ENCODE measurements at places on chromosomes 3 and 15.

DNA sequence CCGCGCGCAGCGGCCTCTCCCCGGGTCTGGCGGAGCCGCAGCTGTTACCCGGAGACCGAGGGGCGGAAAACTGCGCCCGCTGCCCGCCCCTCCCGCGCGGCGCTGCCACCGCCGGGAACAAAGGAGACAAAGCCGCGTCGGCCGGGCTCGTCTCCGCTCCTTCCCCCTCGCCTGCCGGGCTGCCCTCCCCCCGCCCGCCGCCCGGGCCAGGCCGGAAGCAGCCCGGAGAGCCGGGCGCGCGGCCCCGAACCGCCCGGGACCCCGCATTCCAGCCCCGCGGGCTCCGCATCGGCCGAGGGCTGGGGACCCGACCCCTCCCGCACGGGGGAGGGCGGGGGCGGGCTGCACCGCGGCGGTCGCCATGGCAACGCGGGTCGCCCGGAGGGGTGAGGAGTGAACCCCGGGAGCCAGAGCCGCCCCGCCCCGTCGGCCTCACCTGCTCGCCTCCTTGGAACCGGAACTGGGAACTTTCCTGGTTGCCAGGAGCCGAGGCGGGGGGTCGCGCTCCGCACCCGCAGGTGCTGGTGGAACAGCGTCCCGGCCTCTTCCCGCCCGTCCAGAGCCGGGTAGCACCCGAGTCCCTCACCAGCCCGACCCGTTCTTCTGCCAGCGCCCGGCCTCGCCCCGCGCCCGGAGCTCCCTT, 448 bp downstream of the PLXNB1 start:
- peak; percentile 63 for DNase-seq

DNA sequence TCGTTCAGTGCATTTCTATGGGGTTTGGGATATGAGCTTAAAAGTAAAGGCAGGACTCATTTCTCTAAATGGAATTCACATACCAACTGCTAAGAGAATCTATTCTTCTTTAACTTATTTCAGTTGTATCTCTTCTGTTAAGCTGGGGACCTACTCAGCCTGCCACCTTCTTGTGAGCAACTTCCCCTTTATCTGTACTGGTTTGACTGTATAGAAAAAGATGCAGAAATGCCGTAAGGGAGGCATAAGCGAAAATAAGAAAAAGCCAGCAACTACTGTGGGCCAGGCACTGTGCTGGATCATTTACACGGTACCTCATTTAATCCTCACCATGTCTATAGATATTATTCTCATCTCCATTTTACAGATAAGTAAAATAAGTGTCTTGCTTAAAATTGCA, 38.4 kb downstream of the RBMS3 start:
- DNase-seq: no peak

GRCh38 chr3:116034794-116035193, 410.5 kb downstream of the LSAMP start:
- no peak for DNase-seq

DNA sequence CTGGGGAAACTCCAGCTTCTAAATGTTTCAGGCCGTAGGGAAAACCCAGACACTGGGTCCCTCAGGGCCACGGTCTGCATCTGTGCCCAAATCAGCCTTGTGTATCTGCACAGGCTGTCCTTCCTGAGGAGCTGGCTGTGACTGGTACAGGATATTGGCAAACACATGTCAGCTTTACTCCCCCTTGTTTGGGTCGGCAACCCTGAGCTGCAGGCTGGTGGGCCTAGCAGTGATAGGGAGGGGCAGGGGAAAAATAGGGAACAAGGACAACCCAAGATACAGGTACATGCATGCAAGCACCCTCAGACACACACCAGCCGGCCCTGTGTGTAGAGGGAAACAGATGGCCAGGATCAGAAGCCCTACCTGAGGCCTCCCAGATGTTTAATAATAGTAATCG, 28.7 kb upstream of the HCN4 start:
- DNase-seq: no peak

DNA sequence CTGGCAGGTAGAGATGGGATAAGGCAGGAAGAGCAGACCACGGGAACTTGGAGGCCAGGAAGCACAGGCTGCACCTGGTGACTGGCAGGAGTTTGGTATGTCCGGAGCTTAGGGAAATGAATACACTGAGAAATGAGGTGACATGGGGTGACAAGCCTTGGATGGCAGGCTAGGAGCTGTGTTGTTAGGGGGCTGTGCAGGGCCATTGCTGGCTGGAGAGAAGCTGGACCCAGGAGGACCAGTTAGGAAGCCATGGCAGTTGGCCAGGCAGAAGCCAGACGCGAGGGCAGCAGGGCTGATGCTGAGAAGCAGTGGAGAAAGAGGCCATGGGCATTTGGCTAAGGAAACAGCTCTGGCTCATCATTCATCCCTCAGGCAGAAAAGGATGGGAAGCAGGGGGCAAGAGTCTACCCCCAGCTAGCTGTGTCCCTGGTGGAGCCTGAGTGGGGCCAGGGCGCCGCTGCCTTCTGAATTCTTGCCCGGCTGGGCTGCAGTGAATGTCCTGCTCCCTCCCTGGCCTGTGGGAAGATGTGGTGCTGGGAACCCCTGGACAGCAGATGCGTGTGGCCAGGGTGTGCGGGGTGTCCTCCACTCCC, 255.8 kb downstream of the FAM43A start:
- DNase-seq: no peak

DNA sequence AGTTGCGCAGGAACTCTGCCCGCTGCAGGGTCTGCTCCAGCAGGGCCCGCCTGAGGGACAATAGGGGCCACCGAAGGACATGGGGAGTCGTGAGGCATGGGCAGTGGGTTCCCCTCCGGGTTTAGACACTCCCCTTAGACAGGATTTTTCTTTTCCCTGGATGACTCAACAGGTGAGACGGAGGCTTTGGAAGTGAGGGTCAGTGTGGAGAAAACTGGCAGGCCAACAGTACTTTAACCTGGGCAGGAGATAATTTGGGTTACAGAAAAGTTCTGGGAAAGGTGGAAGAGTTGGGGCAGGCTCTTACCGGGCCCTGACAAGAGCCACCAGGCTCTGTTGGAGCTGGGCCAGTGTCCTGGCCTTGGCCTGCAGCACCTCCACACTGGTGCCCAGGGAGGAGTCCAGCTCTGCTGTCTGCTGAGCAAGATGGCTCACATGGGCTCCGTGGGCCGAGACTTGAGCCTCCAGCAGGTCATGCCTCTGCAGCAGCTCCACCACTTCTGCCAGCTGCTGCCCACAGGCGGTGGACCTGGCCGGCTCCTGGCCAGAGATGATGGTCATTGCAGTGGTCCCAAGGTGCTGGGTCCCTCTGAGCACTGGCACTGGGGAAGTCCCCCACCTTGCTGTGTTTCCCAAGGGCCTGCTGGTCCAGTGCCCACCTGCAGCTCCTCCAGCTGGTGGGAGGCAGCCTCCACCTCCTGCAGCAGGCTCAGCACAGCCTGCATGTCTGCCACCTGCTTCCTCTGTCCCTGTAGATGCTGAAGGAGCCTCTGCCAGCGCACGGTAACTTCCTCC, 11.0 kb downstream of the SPTBN5 start:
- DNase-seq: no peak

GRCh38 chr3:122562923-122563716, 980 bp downstream of the PARP9 start:
- no peak for DNase-seq

- DNase-seq: no peak
Observed at GRCh38 chr3:55094676-55095075, 166.8 kb upstream of the LRTM1 start.

DNA sequence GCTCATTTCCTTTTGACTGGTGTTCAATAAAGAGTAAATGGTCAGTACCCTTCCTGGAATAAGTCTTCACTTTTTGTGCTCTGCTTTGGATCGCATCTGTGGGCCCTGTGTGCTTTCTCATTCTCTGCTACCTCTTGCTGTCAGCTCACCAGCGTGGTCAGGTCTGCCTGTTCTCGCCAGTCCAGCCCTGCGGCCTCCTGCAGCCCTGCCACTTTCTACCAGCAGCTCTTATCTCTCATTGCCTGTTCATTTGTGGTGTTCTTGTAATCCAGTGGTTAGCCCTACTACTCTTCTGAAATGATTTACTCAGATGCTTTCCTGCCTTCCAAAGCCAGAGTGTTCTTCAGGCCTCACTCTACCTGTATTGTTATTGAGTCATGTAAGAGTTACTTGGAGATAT, 54.8 kb downstream of the CHCHD6 start:
- DNase-seq: no peak

- no peak for DNase-seq
Observed at GRCh38 chr3:184305577-184305976, 6.5 kb downstream of the PSMD2 start.

DNA sequence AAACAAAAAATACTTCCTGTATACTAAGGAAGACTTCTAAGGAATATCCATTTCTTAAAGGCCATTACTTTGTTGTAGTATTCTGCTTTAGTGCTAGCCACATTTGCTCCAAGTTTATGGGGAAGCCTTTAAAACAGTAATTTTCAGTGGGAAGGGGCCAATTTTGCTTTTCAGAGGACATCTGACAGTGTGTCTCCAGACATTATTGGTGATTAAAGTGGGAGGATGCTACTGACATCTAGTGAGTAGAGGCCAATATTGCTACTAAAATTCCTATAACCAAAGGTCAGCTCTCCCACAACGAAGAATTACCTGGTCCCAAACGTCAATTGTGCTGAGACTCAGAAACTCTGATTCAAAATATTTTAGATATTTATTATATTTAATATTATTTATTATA, 24.8 kb downstream of the SLC28A2 start:
- no peak for DNase-seq

DNA sequence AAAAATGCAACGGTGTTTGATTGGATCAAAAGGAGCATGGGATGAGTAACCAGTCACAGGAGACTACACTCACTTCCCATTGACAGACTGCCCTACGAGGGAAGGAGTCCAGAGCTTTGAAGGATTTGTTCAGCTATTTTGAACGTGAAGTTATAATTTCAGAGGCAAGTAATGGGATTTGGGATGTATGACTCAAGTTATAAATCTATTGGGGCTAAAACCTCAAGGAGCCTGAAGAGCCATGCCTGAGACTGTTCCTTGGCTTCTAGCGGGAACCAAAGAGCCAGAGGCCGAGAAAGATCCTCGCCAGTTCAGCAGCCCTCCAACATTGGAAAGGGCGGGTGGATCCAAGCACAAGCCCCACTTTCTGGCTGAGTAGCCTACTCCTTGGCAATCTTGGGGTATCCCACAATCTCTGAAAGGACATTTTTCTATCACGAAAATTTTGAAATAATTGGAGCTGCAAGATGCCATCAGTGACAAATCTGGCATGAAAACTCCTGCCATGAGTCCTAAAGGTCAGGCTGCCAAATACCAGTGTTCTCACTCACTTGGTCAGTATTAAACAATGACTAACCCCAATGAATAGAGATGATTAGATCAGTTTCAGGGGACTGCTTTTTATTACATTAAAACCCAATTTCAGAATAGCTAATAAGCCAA, 48.6 kb upstream of the SLCO2A1 start:
- no peak for DNase-seq

- DNase-seq: no peak
Observed at GRCh38 chr3:12188681-12189287, 30.1 kb upstream of the TIMP4 start.

DNA sequence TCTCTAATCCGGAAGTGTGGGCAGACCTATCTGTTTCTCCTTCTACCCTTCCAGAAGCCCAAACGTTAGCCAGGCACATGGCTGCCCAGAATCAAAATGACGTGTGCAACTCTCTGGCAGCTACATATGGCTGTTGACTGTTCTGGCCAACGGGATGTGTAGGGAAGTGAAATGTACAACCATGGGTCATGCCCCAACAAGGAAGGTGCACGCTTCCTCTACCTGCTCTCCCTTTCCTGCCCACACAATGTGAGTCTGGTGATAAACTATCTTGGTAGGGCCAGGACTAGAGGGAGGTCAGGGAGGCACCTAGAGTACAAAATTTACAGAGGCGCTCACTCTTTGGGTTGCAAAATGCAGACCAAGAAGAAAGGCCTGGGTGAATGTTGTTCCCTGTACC, 495.9 kb upstream of the PROK2 start:
- DNase-seq: no peak

- DNase-seq: no peak
Observed at GRCh38 chr3:62134061-62134496, 239.3 kb downstream of the FEZF2 start.

GRCh38 chr15:28098766-28099554, at the start of gene OCA2:
OCA2 (minus strand) TSS chr15:28099315; CDS start chr15:28081874, 17,441 bp downstream.
- peak; percentile 62 for DNase-seq

- no peak for DNase-seq
Observed at GRCh38 chr3:13619661-13620230, 70.8 kb downstream of the FBLN2 start.

- DNase-seq: no peak
Observed at GRCh38 chr3:23776352-23776891, 29.3 kb upstream of the UBE2E1 start.

- DNase-seq: no peak
Observed at GRCh38 chr15:75058127-75058905, 34.9 kb downstream of the PPCDC start.

DNA sequence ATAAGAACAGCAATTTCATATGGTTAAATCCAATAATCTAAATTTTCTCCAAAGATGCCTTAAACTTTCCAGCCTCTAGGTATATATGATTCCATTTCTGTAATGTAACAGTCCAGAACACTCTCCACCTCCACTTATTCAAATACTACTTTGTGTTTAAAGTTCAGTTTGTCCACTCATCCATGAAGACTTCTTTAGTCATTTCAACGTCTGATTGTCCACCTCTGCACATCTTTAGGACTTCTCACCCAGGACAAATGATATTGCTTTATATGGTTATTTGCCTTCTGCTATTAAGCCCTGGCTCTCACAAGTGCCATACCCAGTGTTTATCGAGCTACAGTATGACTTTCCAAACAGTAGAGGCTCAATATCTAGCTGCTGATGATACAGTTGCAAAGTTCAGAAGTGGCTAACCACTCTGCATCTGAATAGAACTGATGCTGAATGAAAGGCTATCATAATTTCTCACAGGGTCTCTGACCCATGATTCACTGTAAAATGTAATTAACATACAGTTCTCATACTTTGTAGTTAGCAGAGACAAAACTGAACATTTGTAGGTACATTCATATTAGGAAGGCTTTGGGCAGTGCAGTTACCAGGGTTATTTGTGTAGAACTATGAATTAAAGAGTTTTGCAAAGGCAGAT, 93.7 kb upstream of the MBNL1 start:
- DNase-seq: no peak

DNA sequence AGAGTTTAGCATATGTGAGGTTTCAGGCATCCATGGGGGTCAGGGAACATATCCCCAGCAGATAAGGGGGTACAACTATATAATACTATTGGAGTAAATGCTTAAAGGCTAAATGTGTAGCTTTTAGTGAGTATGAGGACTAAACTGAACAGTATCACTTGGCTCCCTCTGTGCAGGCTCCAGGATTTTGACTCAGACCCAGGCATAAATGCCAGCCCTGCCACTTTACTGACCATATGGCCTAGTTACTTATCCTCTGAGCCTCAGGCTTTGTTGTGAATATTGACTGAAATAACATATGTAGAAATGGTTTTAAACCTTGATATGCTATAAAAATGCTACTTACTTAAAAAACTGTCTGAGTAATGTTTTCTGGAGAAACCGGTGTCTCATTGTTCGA, 151.6 kb downstream of the CHST2 start:
- DNase-seq: no peak

GRCh38 chr3:25064681-25065080, 363.4 kb upstream of the RARB start:
- DNase-seq: no peak

GRCh38 chr3:10286133-10286524, 6.6 kb downstream of the GHRL start:
- no peak for DNase-seq
